Caudate nucleus (tissue), 63 donors: ENCODE measurements at places on chromosomes 2 and 18.

GRCh38 chr2:202717598-202718310, 83.0 kb downstream of the FAM117B start:
- DNase-seq, result no peak

DNA sequence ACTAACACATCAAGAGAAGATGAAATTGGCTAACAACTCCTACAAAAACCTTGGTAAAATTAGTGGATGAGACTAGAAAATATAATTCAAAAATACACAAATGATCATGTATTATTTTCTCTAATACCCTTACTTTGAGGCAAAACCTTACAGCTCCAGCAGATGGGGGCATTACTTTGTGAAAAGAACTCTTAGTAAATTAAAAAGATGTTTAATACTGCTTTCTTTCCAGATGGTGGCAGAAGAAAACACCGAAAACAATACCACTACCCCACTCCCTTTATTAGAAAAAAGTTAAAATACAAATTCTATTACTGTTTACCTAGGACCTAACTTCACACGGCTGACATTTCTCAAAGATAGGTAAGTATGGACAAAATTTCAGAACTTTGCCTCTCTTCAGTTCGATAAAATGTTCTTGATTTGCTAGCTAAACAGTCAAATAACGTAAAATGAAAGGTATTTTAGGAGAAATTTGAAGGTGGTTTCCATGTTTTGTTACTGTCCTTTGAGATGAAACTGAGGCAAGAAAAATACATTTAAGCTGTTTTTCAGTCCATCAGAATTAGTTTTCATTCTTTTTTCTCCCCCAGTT, 30.6 kb downstream of the ORC4 start:
- DNase-seq, result no peak

DNA sequence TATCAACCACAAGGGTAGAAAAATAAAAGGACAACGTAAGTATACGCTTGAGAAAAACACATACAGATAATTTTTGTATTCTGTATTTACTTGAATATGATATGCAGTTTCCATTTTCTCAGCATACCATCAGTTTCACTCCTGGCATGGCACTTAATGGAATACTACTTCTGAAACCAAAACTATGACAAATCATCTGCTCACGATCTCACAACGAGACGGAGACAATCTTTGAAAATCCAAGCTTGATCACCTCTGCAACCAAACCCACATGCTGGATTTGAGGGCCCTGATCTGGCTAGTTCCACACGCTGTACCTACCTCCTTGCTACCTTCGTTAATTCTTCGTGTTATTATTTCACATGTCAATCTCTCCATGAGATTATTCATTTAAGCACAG, 387.6 kb downstream of the NBAS start:
- DNase-seq, result no peak

DNA sequence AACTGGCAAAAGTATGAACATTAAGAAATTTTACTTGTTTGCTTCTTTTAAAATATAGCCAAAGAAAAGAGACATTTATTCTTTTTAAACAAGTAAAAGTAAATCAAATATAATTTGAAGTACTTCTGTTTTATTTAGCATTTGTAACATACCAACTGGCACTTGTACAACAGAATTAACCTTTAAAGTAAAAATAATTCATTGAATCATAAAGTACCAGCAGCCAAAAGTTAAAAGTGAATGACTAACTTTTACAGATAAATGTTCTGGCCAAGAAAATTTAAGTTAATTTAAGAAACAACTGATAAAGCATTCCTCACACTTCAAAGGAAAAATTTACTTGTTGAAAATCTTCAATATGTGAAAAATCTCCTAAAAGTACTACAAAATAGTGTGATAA, 23.8 kb downstream of the RTTN start:
- no peak for DNase-seq

GRCh38 chr2:101958061-101958460, 33.7 kb upstream of the IL1R2 start:
- no peak for DNase-seq

DNA sequence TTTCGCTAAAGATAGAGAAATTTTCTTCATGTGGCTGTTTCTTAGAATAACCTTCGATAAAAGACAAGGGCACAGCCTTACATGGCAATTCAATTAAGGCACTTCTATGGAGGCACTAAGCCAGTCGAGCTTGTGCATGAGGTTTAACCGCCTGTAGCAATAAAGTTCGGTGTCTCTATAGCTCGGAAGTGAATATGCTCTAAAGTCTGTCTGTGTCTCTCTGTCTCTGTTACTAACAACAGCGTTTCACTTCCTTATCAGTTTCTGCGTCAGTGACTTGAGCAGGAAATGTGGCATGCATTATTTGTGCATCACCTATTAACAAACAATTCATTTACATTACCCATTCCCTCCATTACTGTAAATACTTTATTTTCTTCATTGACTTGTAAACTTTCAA, 365.1 kb upstream of the NETO1 start:
- no peak for DNase-seq

DNA sequence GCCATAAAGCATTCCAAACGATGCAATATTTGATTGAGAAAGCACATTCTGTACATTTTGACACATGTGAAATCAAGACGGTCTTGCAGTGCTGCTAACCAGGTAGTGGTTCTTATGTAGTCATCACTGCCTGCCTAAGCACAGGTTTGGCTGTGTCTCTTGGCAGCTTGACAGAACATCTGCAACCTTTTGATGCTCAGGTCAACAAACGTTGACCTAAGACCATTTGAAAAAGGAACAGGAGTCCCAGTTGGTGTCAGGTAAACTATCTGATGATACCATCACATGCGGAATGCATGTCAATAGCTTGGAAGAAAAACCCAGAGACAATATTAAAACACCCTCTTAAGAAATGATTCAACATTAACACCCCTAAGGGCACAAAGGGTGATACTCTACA, 80.7 kb downstream of the L3MBTL4 start:
- DNase-seq, result no peak

DNA sequence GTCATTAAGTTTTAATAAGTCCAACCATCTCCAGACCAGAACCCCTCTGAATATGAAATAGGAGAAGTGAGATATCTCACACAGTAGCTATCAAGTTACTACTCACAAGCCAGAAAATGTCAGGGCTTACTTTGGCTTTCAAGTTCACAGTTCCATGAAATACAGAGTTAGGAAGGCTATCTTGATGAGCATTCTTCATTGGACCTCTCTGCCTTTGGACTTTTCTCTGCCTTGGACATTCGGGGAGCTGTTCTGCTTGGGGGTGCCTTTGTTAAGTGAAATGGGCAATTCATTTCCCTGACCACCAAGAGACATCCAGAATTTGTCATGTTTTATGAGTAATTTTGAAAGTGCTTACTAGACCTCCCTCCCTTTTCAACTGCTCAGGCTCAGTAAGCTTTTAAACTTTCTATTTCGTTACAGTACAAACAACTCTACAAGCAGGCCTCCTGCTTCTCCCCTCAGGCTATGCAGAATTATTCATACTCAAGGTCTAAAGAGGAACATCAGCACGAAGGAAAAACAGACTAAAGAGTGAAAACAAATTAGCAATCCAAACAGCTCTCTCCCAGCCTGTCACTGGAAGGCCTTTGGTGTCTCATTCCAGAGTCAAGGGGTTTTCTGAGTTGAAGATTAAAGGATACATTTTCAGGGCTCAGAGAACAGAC, 95.3 kb downstream of the MREG start:
- no peak for DNase-seq

- no peak for DNase-seq
Observed at GRCh38 chr2:122237450-122237849, 482.0 kb downstream of the TSN start.

GRCh38 chr2:71796174-71796593, 342.8 kb downstream of the DYSF start:
- no peak for DNase-seq

- no peak for DNase-seq
Observed at GRCh38 chr2:20877960-20878359, 55.1 kb upstream of the LDAH start.

GRCh38 chr2:36438449-36438977, 82.9 kb downstream of the CRIM1 start:
- no peak for DNase-seq

- no peak for DNase-seq
Observed at GRCh38 chr2:16613539-16614011, 52.1 kb downstream of the CYRIA start.

GRCh38 chr2:181858600-181858999, 32.9 kb upstream of the ITPRID2 start:
- DNase-seq, result no peak

DNA sequence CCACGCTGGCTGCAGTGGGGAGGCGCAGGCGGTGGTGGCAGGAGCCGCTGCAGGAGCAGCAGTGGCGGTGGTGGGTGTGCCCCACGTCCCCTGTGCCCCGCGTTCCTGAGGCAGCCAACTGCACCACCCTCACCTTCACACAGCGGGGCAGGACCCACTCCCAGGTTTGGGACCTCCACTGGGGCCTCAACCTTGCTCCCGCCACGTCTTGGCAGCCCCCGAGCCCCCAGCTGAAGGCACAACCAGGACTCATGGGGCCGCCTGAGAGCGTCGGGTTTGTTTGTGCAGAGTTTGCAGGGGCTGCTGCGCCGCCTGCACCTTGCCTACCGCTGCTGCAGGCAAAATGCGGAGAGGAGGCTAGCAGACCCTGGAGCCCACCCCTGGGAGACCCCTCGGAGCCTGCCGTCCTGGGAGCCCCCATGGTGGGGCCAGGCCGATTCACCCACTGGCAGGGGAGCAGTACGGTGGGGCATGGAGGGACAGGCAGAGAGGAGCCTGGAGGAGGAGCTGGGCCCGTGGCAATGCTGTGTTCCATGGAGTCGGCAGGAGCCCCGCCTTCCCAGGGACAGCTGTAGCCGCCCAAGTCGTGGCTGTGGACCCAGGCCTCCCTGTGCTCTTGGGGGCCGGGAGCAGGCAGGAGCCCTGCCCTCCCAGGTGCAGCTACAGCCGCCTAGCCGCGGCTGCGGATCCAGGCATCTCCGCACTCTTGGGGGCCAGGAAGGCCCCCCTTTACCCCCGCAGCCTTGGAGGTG, 14.7 kb upstream of the EML6 start:
- no peak for DNase-seq

DNA sequence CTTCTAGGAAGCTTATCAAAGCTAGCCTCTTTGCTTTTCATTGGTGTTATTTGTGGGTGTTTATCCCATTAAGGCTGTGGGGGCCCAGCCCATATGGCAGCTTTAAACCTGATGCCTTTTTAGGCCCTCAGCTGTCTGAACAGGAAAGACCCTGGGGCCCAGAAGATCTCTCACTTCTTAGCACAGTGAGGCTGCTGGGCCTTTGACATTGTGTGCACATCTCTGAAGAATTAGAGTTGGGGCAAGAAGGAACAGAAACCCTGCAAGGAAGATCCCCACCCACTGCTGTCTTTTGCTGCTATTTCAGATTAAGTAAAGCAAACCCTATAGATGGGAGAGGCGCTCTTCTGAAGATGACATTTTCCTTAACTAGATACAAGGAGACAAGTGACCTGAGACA, 250.0 kb downstream of the SMAD2 start:
- DNase-seq, result no peak

GRCh38 chr2:109647636-109648035, 33.5 kb downstream of the SOWAHC start:
- DNase-seq, result no peak

DNA sequence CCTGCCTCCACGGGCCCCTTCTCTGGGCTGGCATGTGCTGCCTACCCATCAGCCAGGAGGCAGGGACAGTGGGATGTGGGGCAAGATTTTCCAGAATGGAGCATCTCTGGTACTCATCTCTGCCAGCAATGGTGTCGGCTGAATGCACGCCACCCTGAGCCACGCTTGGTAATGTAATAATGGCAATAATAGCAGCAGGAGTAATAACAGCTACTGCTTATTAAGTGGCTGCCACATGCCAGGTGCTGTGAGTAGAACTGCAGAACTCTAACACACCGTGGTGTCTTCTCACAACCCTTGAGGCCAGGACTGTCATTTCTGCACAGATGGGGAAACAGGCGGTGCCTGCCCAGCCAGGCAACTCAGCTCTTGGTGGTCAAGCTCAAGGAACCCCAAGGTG, 113.6 kb downstream of the CELF4 start:
- no peak for DNase-seq

GRCh38 chr18:44912740-44913478, 232.2 kb downstream of the SETBP1 start:
- no peak for DNase-seq

- no peak for DNase-seq
Observed at GRCh38 chr2:231300722-231301076, 94.8 kb upstream of the B3GNT7 start.

GRCh38 chr2:64019975-64020528, 824 bp upstream of the VPS54 start:
- no peak for DNase-seq

DNA sequence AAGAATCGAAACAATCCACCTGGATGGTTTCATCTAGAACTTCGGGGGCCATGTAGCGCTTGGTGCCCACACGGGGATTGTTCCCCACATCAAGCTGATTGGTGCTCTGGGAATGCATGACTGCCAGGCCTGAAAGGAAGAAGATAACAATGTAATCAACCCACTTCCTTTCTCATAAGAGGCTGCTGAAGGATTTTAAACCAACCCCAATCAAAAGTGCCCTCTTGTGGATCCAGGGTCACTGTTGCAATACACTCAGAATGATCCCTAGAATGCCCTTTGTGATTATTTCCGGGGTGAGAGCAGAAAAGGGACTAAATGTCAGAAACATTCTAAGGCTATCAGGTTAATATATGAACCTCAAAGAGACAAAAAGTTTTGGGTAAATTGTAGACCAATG, 115.2 kb downstream of the ACVR1 start:
- DNase-seq, result no peak

- no peak for DNase-seq
Observed at GRCh38 chr2:53784436-53784835, 2.3 kb downstream of the ASB3 start.

DNA sequence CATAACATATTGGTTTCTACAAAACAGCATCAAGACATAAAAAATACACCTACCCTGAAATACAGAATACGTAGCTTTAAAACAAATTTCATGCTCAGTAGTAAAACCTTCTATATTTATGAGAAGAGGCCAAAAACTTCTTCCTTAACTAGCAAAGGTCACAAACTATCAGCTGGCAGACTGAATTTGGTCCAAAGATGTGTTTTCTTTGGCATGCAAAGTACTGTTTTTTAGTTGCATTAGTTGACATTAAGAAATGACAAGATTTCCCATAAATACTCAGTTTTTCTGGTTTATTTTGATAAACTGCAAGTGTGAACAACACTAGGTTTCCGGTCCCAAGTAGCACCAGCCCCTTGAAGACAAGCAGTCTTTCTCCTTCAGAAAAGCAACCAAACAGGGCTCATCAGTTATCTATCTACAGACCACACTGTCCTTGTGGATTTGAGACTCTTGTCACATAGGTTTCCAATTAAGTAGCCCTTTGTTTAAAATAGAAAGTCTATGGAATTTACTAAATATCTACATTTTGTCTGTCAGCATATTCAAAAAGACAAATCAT, 35.6 kb downstream of the SLC25A12 start:
- DNase-seq, result no peak

- DNase-seq, result no peak
Observed at GRCh38 chr2:68414876-68415275, 49.8 kb downstream of the PLEK start.
